Stimulated activated CD8-positive, alpha-beta memory T cell treated with anti-CD3 and anti-CD28 coated beads, Interleukin-2, amount 100 ng/mL, for 48 hours (primary cell): ENCODE measurements at places on chromosomes 7 and 10.
A peak's percentile ranks its signal among the peaks of the same experiment; 100 is the strongest.

DNA sequence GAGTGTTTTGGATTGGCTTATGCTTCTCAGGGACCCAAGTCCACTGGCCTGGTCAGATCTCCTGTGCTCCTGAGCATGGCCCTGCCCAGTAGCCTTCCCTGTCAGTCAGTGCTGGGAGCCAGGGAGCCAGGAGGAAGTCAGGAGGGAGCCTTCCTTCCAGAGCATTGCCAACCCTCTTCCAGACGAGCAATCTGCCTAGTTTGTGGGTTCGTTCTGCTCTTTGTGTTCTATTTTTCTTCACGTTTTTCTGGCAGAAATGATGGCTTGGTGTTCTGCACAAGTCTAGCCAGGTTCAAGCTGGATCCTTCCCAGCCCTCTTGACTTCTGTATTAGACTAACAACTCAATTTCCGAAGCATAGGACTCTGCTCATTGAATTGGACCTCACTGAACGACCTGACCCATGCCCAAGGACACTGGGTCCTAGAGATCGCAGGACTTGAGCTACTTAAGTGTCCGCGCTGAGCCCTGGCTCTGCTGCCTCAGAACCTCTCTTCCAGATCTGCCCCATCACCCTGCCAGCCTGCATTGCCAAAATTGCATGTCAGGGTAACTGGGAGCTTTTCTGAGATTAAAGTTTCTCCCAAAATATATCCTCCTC, 76.2 kb upstream of the MPP7 start:
- DNase-seq, result no peak

DNA sequence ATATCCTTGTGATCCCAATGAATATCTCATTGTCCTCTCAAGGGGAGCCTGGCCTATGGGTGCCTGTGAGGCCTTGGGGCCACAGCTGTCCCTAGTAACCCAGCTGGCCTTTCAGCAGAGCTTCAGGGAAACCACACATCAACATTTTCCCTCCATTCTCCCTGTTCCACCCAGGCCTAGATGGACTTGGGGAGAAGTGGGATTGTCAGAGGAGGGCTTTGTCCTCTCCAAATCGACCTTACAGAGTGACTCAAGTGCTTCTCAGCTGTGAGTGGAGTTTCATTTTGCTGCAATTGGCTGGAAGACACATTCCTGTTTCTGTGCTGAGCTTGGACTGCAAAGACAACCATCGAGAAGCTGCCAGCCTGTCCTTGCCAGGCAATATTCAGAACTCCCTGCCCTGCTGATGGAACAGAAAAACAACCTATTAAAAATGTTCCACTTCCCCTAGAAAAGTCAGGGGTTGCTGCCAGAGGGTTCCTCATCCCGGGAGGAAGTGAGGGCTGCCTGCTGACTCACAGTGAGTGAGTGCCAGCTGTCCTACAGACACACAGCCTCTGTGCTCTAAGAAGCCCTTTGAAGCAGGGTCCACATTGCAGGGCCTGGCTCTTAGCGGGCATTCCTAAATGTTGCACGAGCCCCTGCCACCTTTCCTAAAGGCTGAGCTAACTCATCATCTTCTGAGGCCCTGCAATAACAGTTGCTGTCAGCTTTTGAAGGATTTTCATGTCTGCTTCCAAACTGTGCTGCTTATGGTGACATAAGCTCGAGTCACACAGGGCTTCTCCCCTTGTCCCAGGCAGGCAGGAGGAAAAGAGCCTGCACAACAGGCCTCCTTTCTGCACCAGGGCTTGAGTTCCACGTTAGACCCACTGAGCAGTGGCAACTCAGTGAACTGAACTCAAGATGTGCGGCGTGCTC, 20.5 kb downstream of the STRA8 start:
- DNase-seq, result no peak

- DNase-seq, result no peak
Observed at GRCh38 chr10:110443239-110444003, 54.3 kb upstream of the DUSP5 start.

DNA sequence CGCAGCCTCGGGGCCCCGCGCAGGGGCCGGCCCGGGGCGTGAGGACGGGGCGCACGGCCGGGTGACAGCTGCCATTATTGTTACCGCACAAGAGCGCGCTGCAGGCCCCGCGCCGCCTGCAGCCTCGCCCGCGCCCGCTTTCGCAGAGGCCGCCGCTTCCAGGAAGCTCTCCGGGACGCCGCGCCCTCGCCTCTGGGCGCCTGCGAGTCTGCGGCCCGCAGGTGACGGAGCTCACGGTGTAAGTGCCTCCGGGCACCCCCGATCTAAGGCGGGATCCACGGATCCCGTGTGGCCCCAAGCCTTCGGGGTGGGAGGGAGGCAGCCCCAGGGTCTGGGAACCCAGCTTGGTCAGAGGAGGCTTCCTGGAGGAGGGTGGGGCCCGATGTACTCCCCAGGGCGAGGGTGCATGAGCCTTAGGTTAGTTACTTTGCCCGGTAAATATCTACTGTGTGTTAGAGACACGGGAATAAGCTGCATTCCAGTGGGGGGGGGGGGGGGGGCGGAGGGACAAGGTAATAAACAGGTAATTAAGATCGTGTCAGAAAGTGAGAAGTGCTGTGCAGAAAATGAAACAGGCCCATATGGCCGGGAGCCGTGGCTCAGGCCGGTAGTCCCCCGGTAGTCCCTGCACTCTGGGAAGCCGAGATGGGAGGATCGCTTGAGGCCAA, 638 bp downstream of the IQCE start:
- DNase-seq, result no peak

- no peak for DNase-seq
Observed at GRCh38 chr7:55121249-55121648, 102.4 kb downstream of the EGFR start.

GRCh38 chr7:16708980-16709379, 44.6 kb upstream of the TSPAN13 start:
- DNase-seq, result no peak

- no peak for DNase-seq
Observed at GRCh38 chr7:102258749-102259107, 27.9 kb upstream of the SH2B2 start.

- DNase-seq, result no peak
Observed at GRCh38 chr7:611281-611810, 91.7 kb upstream of the PDGFA start.

DNA sequence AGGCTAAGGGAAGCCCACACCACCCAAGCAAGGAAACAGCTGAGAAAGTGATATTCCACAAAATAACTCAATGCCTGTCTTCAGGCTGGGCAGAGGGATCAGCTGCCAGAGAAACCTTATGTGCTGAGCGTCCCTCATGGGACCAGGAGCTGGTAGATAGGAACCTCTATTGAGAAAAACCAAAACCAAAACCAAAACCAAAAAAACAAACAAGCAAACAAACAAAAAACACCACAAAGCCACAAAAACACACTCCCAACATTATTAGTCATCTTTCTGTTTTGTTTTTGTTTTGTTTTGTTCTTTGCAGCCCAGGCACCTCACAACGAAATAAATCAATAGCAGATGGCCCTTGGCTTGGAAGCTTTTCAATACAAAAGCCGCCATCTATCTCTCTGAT, 760.8 kb upstream of the CELF2 start:
- no peak for DNase-seq

DNA sequence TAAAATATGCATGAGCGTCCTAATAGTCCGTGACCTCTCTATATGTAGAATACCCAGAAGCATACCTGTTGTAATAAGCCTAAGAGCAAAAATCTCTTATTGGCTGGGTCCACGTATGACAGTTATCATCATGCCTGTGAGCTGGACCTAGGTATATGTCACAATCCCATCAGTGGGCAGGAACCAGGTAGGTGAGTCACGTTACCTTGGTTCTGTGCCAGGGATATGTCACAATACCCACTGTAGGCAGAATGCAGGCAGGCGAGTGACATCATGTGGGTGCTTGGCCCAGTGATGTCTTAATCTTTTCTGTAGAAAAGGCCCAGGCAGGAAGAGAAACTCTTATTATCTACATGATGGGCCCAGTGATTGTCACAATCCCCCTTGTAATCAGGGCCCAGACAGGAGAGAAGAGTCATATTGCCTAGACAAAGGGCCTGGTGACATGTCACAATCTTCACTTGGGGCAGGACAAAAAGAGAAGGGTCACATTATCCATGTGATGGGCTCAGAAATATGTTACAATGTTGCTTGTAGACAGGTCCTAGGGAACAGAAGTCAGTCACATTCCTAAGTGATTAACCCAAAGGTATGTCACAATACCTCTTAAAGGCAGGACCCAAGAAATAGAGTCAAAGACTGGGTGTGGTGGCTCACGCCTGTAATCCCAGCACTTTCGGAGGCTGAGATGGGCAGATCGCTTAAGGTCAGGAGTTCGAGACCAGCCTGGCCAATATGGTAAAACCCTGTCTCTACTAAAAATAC, 12.9 kb upstream of the ZNF736 start:
- no peak for DNase-seq

DNA sequence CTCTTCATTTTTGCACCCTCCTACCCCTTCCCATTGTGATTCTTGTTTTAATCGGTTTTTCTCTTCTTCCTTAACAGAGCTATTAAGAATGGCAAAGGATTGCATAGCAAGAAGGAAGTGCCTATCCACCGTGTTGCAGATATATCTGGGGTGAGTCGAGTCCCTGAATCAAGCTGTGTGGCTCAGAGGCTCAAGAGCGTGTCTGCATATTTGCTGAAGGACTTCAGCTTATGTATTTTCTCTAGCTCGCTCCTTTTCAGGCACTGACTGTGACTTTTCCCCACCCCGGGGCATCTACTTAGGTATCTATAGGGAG, 126.6 kb downstream of the LRRC4 start:
- no peak for DNase-seq

DNA sequence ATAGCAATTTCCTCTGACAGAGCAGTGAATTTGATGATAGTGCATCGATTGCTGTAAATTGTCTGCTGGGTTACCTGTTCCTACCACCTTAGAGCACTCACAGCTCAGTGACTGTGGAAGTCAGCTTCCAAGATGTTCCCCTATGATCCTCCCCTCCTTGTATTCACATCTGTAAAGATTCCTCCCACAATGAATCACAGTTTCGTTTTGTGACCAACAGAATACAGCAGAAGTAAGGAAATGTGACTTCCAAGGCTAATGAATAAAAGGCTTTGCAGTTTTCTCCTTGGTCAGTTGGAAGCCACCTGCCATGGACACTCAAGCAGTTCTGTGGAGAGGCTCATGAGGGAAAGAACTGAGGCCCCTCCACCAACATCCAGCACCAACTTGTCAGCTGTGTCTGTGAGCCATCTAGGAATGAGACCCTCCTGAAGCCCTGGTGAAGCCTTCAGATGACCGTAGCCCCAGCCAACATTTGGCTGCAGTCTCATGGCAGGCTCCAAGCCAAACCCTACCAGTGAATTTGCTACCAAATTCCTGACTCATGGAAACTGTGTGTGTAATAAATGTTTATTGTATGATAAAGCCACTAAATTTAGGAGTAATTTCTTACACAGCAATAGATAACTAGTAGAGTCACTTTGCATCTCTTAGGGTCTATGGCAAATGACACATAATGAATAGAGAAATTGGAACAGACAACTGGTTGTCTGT, 309.5 kb upstream of the NPVF start:
- no peak for DNase-seq

DNA sequence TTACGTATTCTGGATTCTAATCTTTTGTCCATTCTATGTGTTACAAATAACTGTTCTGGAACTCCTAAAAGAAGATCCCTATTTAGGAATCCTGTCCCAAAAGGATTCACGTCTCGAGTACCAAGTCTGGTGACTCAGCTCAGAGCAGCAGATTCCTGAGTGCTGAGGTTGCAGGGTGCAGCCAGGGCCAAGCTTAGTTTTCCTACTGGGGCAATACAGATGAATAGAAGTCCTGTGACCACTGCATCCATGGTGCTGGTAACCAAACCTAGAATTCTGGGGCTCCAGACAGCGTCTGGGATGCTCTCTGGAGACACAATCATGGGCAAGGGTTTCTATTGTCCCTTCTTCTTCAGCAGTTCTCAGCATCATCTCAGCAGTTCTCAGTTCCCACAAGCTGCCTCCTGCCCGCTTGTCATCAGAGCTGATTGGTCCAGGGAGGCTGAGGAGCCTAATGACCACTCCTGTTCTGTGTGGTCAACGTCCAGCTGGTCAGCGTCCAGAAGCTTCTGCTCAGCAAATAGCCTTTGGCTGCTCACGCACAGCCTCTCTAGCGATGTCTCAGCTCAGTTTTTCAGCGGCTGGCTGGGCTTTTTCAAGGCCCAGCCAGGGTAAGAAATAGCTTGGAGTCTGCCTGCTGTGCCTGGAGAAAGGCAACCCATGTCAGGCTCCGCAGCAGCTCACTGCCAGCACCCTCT, 50.4 kb upstream of the C7orf33 start:
- no peak for DNase-seq

DNA sequence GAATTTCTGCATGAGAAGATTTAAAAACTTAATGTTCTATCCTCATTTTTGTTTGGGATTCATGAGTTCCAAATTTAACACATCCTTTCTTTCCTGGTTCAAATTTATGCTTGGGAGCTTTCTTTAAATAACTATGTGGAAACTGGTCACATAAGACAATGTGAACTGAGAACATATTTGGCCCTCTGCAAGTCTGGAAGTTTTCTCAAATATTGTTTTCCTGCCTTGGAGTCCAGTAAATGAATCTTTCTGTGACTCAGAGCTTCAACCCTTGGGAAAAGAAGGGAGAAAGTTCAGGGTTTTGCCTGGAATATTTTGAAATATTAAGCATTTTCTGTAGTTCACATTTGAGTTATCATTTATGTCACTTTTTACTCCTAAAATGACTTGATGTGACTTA, 559.0 kb upstream of the NRP1 start:
- DNase-seq, result no peak

DNA sequence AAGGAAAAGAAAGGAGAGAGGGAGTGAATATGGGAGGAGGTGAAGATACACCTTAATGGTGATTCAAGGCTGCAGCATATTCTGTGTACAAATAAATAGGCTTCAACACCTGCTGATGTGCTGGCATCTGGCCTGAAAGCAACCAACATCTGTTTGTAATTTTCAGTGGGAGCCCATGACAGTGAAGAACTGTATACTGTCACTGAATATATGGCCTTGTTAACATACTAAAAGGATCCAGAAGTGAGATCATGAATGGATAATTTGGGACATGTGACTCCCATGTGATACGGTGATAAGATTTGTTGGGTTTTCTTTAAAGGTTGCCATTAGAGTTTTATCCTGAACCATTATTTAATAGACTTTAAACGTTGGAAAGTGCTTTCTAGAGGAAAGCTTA, 459.3 kb downstream of the CNTNAP2 start:
- DNase-seq, result no peak

- DNase-seq, result no peak
Observed at GRCh38 chr10:70678250-70678635, 5.9 kb downstream of the ADAMTS14 start.

GRCh38 chr10:11798845-11799735, 24.1 kb upstream of the PROSER2 start:
- no peak for DNase-seq

DNA sequence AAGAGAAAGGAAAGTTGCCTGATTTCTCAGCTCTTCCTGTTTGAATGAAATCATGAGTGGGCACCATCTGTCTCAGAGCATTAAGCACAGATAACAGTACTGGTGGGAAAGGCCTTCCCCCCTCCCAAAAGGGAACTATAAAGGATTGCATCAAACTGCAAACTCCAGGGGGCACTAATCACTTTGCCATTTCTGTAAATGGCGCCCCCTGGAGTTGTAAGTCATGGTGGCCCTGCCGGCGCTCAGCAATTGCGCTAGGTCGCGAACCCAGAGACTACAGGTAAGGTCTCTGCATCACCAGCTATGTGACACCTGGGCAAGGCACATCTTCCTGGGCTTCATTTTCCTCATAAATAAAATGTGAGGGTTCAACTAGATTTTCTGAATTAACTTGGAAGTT, 11.1 kb downstream of the LRRC4 start:
- no peak for DNase-seq

GRCh38 chr7:55415173-55415778, 50.1 kb downstream of the LANCL2 start:
- DNase-seq, result peak; percentile 66

GRCh38 chr7:18429547-18429946, 66.0 kb upstream of the HDAC9 start:
- DNase-seq, result no peak
